Activated CD8-positive, alpha-beta T cell treated with anti-CD3 and anti-CD28 coated beads, Interleukin-2, amount 10 ng/mL, durations not matched to agents 7 days and 5 days (primary cell): ENCODE measurements at places on chromosomes 11 and 22. TPM values are rescaled to one million over a fixed set of nuclear protein-coding genes. Genes with fewer than 3 reads are reported as not detected.

CTSW gene
- 413 TPM for total RNA-seq

GRIK4 gene
- total RNA-seq = not detected

KRTAP5-1 gene
- not detected for total RNA-seq

SLC35E4 gene
- total RNA-seq = 1.9 TPM

ACAT1 gene
- 63.9 TPM for total RNA-seq

PTPRCAP gene
- 445 TPM for total RNA-seq

FAM83F gene
- 0.11 TPM for total RNA-seq

GGTLC2 gene
- total RNA-seq = not detected

OR51B2 gene
- not detected for total RNA-seq

LINC01488 gene
- total RNA-seq = not detected

KDM4D gene
- total RNA-seq = 0.89 TPM

PRDM10 gene
- 15.9 TPM for total RNA-seq

TBX10 gene
- total RNA-seq = not detected

C11orf24 gene
- total RNA-seq = 30.0 TPM

ACTN3 gene
- total RNA-seq = not detected

KCNQ1OT1 gene
- total RNA-seq = 0.24 TPM

ACR gene
- total RNA-seq = not detected

LSP1 gene
- total RNA-seq = 477 TPM

GP1BB gene
- not detected for total RNA-seq

TRIM49 gene
- not detected for total RNA-seq

NPTXR gene
- 0.76 TPM for total RNA-seq
